ENCODE measurements at places on chromosomes 11 and 22.

DNA sequence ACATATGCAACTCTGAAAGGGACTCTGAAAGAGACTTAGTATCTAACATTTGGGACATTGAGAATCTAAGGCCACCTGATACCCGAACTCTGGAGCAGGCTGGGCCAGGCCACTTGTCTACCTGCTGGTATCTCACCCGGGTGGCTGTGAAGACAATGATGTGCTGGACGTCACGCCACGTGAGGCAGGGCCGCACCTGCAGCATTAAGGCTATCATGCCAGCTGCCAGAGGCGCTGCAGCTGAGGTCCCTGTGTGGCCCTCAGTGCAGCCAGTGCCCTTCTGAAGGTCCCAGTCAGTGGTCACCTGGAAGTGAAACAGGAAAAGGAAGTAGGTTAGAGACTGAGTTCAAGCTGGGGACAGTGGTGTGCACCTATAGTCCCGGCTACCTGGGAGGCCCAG lies 12.4 kb downstream of the PCSK7 start:
- DNase-seq = no peak

- DNase-seq = no peak
Measured at GRCh38 chr11:125264100-125265022, 99.8 kb downstream of the PKNOX2 start.

- DNase-seq = no peak
Measured at GRCh38 chr22:44047891-44048301, 23.8 kb downstream of the PARVB start.

GRCh38 chr11:96204366-96204659 lies 138.7 kb downstream of the MAML2 start:
- DNase-seq = no peak

DNA sequence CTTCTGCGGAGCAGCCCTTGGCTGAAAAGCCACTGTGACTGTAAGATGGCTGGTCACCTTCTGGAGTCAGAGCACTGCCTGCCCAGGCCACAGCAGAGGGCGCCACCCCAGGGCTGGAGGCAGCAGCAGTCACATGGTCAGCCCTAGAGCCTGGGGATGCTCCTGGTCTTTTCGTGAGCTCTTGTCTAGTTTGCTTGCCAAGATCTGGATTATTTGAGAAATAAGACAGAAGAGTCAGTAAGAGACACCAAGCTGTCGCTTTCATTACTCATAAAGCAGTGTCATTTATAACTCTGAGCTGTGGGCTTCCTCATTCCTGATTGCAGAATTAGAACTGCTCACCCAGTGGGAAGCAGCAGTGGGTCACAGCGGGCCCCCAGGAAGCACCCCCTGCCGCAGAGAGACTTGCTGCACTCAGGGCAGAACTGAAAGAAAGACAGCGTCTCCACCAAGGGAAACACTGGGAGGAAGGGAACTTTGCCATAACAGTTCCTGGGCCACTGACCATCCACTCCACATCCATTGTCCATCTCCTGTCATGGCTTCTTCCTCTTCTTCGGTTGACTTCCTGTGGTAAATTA lies 56.7 kb downstream of the PPP6R2 start:
- no peak for DNase-seq

- no peak for DNase-seq
Measured at GRCh38 chr11:112881461-112881860, 79.8 kb upstream of the NCAM1 start.

All from activated CD4-positive, CD25-positive, alpha-beta regulatory T cell treated with anti-CD3 and anti-CD28 coated beads, Interleukin-2, amount 50 U/mL, for 16 hours (primary cell).